CD4-positive, alpha-beta T cell treated with Interleukin-17A for 4 hours (primary cell): ENCODE measurements at places on chromosomes 2 and 18.
A peak's percentile ranks its signal among the peaks of the same experiment; 100 is the strongest.

GRCh38 chr2:74707837-74708236, 53.8 kb downstream of the SEMA4F start:
- no peak for DNase-seq

- no peak for DNase-seq
Measured at GRCh38 chr2:172297531-172297930, 129.9 kb upstream of the ITGA6 start.

DNA sequence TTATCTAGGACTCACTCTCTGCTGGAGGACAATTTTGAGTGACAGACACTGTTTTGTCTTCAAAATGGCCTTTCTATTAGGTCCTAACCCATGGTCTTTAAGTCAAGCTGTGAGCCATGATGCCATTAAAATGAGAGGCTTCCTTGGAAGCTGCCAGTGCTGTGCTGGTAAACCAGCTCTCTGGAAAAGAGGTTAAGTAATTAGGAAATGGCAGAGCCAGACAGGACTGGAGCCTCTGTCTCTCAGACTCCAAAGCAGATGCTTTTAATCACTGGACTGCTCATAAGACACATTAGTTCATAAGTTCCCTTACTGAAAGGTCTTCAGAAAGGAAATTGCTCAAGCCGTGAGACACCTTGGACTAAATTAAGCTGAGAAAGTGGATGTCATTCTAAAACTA, 25.8 kb upstream of the LHCGR start:
- DNase-seq: no peak

GRCh38 chr2:120680136-120680761, 55.4 kb upstream of the GLI2 start:
- peak; percentile 79 for DNase-seq

GRCh38 chr2:100197631-100198153, 55.3 kb upstream of the AFF3 start:
- DNase-seq: no peak

- no peak for DNase-seq
Measured at GRCh38 chr2:42844366-42844765, 52.0 kb upstream of the HAAO start.

DNA sequence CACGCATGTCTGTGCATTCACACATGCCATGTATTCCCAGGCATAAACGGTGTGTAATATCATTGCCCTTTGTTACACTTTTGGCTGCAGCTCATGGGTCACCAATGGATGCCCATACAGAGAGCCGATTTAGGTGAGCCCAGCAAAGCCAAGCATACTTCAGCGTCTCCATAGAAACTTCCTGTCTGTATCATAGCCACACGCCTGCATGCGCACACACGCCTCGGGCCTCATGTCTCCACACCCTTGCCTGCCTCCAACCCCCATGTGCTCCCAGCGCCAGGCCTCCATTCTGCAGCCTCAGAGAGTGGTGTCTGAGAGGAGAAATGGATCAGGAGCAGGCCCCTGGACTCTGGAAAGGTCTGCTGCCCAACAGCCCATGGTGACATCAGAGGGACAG, 33.5 kb upstream of the SELENOI start:
- DNase-seq: no peak

- no peak for DNase-seq
Measured at GRCh38 chr2:56211048-56211447, 27.3 kb downstream of the CCDC85A start.

DNA sequence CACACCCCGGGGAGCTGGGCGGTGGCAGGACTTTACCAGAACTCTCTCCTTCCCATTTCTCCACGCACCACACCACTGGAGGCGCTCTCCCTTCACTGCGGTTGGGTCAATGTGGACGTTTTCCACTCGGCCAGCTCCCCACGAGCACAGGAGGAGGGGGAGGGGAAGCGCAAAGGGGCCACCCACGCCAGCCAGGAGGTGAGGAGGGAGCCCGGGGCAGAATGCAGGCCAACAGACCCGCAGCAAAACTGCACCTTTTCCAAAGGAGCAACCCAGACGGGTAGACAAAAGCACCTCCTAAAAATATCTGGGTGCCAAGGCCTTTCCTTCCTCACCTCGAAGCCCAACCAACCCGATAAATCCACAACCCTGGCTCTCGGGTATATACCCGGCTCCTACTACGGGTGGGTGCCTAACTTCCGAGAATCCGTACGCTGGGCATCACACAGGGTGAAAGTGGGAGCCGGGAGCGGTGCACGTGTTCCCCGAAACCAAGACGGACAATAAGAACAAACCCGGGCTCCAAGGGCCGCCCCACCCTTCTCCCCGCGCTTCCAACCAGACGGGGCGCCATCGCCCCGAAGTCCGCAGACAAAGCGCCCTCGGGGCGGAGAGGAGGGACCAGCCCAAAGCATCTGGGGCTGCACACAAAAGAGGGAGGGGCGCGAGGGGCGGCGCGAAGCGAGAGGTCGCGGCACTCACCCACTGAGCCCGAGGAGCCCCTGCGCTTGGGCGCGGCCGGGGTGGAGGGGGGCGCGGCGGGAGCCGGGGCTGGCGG, 1.0 kb downstream of the RTN4 start:
- peak; percentile 68 for DNase-seq

DNA sequence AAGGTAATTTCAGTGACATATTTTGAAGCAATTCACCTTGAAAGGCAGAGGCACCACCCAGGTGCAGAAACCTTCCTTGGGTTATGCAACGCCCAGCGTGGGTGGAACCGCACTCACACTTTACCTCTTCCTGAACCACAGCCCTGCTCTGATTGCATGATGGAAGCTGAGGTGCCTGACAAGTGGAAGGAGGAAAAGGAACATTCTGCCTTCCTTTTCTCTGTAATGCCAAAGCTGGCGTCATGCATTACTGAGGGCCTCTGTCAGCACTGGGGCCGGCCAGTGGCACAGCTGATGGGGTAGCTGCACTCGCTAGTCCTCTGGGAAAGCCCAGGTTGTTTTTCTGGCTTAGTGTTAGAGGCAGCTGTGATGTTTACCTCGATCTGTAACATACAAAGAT, 266.5 kb downstream of the NEDD4L start:
- DNase-seq: peak; percentile 69
